ENCODE measurements at places on chromosomes 5 and 9.

- DNase-seq = no peak
These were observed 24.3 kb downstream of the GCNT4 start for GRCh38 chr5:75028090-75028489.

DNA sequence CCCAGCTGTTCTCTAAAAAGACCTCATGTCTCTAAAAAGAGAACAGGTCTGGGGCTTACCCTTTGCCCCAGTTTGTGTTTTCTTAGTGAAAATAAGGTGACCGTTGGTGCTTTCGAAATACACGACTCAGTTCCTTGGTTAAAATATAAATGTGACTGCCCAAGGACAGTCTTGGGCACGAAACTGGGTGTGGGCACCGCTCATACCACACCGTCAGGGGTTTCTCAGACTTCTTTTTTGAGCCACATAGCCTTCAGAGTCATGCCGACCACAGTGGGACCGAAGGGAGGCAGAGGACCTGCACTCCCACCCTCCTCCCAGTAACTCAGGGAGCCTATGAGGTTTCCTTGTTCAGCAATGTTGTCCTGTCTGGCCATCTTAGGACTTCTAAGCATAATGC is 6.5 kb downstream of the SNX18 start:
- no peak for DNase-seq

DNA sequence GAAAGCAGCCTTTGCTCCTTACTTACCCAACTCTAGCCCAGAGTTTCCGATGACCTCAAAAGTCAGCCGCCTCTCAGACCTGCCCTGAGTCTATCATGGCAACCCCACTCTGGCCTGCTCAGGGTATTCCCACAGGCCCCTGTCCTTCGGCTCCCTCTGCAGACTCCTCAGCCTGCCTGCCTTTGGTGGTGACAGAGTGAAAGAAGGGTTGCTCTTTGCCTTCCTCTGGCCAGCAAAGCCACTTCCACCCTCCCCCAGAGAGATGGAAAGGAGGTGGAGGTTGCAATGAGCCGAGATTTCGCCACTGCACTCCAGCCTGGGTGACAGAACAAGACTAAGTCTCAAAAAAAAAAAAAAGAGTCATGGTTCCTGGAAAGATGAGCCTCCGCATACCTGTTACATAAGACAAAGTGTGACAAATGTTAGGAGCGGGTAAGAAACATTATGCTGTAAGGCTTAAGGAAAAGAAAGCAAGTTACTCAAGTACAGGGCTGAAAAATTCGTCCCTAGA is 2.3 kb upstream of the SMIM33 start:
- peak; percentile 27 for DNase-seq

GRCh38 chr5:124514956-124515355 is 231.5 kb downstream of the ZNF608 start:
- no peak for DNase-seq

DNA sequence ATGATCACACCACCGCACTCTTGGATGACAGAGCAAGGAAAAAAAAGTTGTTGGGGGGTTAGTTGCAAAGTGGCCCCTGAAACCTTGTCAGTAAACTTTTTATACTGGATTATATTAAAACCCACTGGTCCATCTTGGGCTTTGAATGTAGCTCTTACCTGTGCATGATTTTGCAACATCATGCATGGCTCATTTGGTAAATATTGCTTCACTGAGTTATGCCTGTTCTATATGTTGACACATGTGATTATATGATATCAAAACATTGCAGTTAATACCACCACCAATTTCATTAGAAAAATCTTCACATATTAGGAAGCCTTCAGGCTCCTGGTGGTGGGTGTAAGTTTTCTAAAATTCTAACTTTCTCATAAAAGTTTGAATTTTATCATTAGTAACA is 41.9 kb downstream of the DYNC2I2 start:
- no peak for DNase-seq

DNA sequence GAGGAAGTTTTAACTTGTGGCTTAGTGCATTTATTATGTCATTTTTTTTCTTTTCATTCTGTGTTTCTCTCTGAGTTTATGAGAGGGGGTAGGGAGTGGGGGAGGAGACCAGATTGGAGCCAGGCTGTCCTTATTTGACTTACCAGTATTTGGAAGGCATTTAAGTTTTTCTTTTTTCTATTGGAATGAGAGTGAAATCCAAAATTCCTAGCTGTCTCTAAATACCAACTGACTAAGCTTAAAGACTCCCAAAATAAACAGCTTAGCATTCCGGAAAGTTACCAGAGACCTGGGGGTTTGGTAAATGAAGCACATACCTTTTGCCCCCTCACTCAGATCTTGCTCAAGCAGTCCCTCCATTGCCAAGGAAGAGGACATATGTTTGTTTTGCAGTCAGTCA is 581.9 kb upstream of the BRINP1 start:
- DNase-seq = no peak

DNA sequence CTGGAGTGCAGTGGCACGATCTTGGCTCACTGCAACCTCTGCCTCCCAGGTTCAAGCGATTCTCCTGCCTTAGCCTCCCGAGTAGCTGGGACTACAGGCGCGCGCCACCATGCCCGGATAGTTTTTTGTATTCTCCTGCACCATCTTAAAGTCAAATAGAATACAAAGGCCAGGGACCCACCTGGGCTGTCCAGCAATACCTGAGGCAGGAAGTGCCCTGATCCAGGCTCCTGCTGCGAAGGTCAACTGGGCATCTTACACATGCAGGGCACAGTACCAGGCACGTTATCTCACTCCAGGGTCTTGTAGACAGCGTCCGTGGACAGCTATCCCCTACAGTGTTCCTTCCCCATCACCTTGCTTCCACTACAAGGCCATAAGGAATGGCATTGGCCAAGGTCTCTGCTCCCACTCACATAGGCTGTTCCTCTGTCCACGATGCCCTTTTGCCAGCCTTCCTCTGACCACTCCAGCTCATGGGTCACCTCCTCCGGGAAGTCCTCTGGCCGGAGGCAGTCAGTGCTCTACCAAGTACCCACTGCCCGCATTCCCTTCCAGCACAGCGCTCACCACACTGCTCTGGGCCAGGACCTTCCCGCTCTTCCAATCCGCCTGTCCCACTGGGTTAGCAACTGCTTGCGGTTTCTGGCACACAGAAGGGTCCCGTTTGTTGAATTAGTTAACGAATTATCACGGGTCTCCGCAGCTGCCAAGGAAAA is 978 bp downstream of the P4HA2 start:
- no peak for DNase-seq

DNA sequence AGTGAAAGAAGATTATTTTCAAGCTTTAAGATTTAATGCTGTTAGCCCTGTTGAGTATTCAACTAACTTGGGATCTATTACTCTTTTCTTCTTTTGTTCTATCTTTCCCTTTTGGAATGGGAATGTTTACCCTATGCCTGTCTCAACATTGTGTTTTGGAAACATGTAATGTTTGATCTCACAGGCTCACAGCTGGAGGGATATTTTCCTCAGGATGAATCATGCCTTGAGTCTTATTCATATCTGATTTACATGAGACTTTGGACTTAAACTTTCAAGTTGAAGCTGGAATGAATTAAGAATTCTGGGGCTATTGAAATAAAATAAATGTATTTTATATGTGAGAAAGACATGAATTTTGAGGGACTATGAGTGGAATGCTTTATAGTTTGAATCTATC is 607.8 kb upstream of the PTGER4 start:
- DNase-seq = no peak

All from Kasumi-1 (cell line).